CD4-positive, alpha-beta T cell treated with Interleukin-4 for 4 hours (primary cell): ENCODE measurements at places on chromosomes 16 and 17.

- DNase-seq, result no peak
Measured at GRCh38 chr16:12507366-12507765, 296.3 kb downstream of the CPPED1 start.

DNA sequence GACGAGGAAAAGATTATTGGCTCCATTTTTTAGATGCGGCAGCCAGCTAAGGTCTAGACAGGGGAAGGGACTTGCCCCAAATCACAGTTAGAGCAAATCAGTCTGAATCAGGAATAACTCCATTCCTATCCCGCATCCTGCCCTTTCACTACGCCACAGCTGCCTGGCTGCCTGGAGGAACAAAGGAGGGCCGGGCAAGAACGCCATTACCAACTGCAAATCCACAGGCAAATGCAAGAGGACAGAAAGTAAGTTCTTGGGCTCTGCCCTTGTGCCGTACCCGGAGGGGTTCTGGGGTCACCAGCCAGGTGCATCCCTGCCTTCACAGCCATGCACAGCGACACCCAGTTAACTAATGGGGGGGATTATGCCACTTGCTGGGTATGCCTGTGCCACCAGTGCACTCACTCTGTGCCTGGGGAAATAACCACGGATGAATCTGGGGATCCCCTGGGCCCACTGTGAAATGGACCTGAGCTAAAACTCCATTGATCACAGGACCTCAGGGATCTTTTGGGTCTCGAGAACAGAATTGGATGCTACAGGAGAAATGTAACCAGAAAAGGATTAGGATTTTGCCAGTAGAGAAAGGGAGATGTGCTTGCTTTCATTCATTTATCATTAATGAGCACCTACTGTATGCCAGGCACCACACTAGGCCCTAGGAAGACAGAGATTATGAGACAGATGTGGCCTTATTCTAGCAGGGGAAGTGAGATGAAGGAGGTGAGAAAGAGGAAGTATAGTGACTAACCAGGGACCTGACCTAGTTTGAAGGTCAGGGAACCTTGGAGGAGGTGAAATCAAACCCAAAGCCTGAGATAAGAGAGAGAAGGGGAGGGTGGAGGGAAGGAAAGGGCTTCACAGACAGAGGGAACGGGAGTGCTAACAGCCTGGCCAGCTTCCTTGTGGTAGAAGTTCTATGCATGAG lies 17.7 kb downstream of the BCL7C start:
- peak; percentile 72 for DNase-seq

- no peak for DNase-seq
Measured at GRCh38 chr16:24550295-24550694, 10.9 kb downstream of the RBBP6 start.

GRCh38 chr16:11774065-11774626 lies 22.9 kb downstream of the ZC3H7A start:
- DNase-seq, result no peak

DNA sequence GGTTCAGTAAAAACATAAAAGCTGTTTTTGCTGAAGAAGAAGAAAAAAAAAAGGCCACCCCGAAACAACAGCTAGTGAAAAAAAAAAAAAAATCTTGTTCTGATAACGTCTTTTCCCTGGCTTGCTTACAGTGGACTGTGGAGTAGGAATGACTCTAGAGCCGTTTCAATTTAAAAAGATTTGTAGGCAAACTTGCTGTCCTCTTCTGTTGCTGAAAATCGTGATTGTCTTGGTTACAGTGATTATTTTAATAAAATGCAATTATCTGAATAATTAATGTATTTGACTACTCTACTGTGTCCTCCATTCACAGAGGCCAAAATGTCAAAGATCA lies 190.6 kb upstream of the TBX2 start:
- no peak for DNase-seq

- no peak for DNase-seq
Measured at GRCh38 chr16:78436023-78436422, 336.6 kb downstream of the WWOX start.

- no peak for DNase-seq
Measured at GRCh38 chr17:75110234-75110937, 617 bp downstream of the ARMC7 start.
